ENCODE measurements at places on chromosomes 1 and 21.
A peak's percentile ranks its signal among the peaks of the same experiment; 100 is the strongest.

DNA sequence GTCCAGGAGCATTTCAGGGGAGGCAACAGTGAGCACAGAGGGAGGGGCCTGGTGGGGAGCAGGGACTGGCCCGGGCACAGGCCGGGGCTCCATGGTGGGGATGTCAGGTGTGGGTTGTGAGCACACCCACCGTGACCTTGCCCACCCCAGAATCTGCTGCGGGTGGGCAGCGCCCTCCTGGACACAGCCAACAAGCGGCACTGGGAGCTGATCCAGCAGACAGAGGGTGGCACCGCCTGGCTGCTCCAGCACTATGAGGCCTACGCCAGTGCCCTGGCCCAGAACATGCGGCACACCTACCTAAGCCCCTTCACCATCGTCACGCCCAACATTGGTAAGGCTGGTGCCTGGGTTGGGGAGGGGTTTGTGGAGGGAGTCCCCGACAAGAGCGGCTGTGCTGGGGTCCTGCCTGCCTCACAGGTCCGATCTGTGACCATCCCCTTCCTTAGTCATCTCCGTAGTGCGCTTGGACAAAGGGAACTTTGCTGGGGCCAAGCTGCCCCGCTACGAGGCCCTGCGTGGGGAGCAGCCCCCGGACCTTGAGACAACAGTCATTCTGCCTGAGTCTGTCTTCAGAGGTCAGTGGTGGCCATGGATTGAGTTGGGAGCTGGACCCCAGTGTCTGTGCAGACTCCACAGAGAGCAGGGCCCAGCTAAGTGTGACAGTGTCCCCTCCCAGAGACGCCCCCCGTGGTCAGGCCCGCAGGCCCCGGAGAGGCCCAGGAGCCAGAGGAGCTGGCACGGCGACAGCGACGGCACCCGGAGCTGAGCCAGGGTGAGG is 14.3 kb downstream of the PSRC1 start:
- DNase-seq, result no peak

DNA sequence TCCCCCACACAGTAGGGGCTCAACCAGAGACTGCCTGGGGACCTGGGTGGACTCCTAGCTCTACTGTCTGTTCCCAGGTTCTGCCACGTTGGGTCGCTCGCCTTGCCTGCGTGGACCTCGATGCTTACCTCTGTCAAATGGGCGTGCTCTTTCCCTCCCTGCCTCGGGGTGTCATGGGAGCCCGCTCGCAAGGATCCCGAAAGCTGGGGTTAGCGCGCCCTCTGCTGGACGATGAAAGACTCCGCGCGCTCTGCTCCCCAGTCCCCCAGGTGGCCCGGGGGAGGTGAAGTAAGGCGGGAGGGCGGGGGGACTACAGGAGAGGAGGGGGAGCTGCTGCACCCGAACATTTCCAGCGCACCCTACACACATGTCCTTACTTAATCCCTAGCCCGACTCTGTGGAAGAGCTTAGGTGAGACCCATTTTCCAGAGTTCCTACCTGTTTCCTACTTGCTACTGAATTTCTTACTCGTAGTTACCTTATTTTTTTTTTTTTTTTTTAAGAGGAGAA is 2.3 kb upstream of the BSND start:
- DNase-seq, result peak; percentile 90

GRCh38 chr21:42361286-42361685 is 5.0 kb downstream of the TFF1 start:
- peak; percentile 83 for DNase-seq

DNA sequence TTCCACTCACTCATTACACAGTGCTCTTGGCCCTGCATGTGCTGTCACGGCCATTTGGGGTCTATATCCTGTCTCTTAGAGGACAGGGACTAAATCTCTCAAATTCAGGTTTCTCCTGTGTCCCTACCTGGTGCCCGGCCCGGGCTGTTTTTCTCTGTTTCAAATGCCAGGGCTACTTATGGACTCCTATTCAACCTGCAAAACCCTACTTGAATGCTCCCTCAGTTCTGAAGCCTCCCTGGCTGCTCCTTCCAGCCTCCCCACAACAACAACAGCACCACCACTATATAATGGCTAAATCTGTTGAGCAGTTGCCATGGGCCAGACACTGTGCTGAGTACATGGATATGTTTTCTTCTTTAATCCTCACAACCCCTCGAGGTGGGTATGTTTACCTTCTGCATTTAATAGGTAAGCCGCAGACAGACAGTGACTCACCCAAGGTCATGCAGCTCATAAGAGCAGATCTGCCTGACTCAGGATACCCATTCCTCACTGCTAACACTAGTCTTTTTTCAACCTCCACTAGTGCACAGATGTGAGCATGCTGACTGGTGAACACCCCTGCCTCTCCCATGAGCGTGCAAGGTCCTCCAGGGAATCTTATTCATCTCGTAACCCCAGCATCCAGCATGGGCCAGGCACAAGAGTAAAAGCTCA is 29.9 kb downstream of the DHRS3 start:
- no peak for DNase-seq

DNA sequence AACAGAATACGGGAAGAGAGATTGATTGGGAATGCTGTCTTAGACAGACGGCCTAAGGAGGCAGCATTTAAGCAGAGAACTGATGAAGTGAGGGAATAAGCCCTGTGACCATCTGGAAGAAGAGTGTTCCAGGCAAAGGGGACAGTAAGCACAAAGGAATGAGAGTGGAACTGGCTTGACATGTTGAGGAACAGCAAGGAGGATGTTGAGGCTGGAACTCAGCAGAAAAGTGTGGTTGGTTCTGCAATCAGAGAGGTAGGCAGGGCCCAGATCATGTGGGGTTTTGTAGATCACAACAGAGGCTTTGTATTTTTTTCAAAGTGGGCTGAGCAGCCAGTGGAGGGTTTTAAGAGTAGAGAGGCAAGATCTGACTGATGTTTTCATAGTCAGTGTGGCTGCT is 157.4 kb downstream of the DNM3 start:
- no peak for DNase-seq

GRCh38 chr1:153195216-153195615 is 8.0 kb upstream of the LELP1 start:
- no peak for DNase-seq

DNA sequence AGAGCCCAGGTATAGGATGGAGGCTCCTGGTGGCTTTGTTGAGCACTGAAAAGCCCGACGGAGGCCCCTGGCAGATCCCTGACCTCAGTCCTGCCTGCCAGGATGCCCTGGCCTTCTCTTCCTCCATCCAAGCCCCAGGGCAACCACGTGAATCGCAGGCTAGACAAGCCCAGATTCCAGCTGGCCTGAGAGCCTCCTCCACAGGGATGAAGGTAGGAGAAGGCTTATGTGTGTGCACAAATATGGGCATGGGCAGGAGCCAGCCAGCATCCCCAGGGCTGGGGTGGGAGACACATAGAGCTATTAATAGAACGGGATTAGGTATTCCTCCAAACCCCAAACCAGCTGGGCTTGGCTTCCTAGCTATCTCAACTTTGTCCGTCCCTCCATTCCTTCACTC is 4.0 kb upstream of the EXTL1 start:
- no peak for DNase-seq

DNA sequence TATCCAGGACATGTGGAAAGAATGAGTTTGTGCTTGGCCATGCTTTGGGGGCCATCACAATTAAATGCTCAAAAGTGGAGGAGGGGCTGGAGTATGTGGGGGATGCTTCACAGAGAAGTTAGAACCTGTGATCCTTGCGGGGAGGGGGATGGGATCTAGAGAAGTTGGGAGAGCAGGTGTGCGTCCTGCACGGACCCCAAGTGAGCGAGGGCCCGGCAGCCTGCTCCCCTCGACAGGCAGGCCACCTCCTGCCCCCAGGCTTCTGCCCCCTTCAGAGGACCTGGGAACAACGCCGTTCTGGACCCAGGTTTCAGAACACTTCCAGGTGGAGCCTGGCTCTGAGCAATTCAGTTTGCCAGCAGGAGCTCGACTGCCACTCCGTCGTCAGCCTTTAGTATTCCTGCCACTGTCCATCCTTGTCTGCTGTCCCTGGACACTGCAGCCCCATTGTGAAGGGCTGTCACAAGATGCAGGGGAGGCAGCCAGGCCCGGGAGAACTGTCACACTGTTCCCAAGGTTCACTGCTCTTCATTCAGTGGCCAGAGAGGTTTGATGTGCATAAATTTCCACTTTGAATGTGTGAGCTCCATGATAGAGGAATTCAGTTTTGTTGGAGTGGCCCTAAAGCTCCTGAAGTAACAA is 112.2 kb downstream of the DHRS3 start:
- no peak for DNase-seq

GRCh38 chr21:33386222-33386784 is 16.9 kb upstream of the IFNGR2 start:
- DNase-seq, result no peak

Measured in D341Med (cell line).